Fibroblast of skin of scalp (primary cell): ENCODE measurements at places on chromosomes 4 and X.

GRCh38 chr4:186032259-186032658 is 36.7 kb upstream of the TLR3 start:
- DNase-seq = no peak

- no peak for DNase-seq
These were observed 34.6 kb downstream of the ATXN3L start for GRCh38 chrX:13285229-13285628.

- peak; percentile 5 for DNase-seq
These were observed 6.4 kb downstream of the SCML2 start for GRCh38 chrX:18348047-18348446.

- no peak for DNase-seq
These were observed 500.1 kb downstream of the PCDH18 start for GRCh38 chr4:137032222-137032621.

GRCh38 chrX:64456828-64457227 is 61.6 kb upstream of the MTMR8 start:
- no peak for DNase-seq

GRCh38 chr4:113447769-113448168 is 313.8 kb downstream of the CAMK2D start:
- DNase-seq = no peak

DNA sequence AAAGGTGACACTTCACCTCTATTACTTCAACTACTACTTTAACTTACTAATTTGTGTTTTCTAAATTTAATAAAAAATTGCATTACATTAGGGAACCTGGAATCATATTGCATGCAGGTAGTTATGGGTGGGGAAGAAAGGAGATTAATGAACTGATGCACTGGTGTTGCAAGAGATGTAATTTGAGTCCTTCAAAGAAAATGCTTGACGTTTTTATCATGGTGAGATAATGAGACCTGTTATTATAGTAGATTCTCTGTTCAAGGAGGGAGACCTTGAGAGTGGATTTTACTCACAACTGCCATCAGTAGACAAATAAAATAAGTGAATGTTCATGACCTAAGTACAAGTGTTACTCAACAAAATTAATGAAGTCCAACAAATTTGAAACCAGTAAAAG is 26.4 kb upstream of the MED14 start:
- DNase-seq = no peak

- peak; percentile 14 for DNase-seq
These were observed 14.1 kb upstream of the TMEM131L start for GRCh38 chr4:153451911-153452657.

DNA sequence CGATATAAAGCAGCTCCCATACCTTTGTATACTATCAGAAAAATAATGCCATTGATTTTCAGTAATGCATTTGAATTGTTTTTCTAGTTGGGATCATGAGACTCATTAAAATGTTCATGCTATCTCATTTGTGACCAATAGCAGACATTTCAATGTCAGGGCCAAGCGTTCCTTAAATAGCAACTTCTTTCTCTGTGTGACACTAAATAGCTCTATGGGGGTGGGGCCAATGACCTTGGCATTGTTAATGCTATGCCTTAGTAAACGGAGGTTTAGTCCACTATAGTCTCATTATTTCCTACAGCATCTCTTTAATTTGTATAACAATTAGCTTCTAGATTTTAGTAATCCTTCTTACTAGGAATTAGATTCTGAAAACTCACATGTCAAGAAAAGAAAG is 48.6 kb upstream of the ARHGAP24 start:
- no peak for DNase-seq

DNA sequence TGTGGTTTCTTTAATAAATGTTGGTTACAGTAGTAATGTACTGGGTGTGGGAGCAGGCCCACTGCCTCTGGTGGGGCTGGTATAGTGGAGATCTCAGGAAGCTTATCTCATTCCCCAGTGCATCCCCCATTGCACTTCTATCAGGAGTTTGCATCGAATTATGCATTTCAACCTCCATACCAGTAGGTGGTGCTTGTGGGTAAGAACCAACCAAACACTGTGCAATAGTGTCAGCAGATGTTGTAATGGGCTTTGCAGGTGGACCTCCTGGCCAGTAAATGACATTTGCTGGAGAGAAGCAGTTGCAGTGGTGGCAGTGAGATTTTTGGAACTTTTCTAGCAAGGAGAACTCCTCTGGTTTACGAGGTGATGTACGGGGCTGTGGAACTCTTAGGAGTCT is 150.6 kb downstream of the POU3F4 start:
- DNase-seq = no peak

GRCh38 chrX:97705936-97706335 is 822.2 kb downstream of the RPA4 start:
- DNase-seq = peak; percentile 31

GRCh38 chr4:147761218-147761883 is 29.5 kb downstream of the ARHGAP10 start:
- DNase-seq = no peak

DNA sequence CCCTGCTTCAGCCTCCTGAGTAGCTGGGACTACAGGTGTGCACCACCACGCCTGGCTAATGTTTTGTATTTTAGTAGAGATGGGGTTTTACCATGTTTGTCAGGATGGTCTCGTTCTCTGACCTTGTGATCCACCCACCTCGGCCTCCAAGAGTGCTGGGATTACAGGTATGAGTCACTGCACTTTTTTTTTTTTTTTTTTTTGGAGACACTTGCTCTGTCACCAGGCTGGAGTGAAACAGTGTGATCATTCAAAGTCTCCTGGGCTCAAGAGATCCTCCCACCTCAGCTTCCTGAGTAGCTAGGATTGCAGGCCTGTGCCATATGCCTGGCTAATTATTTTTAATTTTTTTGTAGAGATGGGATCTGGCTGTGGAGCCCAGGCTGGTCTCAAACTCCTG is 338.8 kb downstream of the PPP3CA start:
- no peak for DNase-seq

- peak; percentile 23 for DNase-seq
These were observed 531.8 kb downstream of the GLUD2 start for GRCh38 chrX:121579016-121579760.

- peak; percentile 34 for DNase-seq
These were observed 103.7 kb downstream of the SORCS2 start for GRCh38 chr4:7295911-7296660.

- DNase-seq = no peak
These were observed 1046.0 kb upstream of the GRID2 start for GRCh38 chr4:91257721-91258120.

- DNase-seq = no peak
These were observed 81.0 kb downstream of the MGST2 start for GRCh38 chr4:139746431-139747171.

DNA sequence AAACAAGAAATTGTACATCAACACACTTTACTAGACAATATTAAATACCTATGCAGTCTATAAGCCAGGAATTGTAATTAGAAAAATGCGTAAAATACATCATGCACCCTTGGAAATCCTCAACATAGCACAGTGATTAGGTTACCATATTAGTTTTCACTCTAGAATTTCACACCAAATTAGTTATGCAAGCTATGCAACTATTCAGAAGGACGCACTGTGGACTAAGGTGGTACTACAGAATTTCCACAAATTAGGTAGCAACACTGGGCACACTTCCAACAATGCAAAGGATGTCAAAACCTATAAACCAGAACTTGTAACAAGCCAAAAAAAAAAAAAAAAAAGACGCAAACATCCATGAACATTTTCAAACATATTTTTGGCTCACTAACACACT is 71.1 kb upstream of the ZCCHC13 start:
- peak; percentile 53 for DNase-seq
